GM12864 (cell line): ENCODE measurements at places on chromosomes 1 and 21.

GRCh38 chr1:20124456-20125057, 5.2 kb upstream of the PLA2G2D start:
- DNase-seq = no peak

DNA sequence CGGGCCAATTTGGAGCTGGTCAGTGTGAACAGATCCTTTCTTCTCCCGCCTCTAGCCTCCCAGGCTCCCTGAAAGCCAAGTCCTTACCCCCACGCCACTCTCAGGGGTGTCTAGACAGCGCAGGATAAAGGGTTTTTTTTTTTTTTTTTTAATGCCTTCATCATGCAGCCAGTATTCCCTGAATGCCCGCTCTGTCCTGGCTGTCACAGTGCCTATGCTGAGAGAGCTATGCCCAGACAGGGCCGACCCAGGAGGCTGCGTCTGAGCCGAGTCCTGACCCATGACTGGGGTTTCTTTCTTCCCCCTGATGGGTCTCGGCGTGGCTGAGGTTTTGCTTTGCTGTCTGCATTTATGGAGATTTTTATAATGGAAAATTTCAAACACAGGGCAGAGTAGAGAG, 18.3 kb downstream of the SPSB1 start:
- DNase-seq = no peak

DNA sequence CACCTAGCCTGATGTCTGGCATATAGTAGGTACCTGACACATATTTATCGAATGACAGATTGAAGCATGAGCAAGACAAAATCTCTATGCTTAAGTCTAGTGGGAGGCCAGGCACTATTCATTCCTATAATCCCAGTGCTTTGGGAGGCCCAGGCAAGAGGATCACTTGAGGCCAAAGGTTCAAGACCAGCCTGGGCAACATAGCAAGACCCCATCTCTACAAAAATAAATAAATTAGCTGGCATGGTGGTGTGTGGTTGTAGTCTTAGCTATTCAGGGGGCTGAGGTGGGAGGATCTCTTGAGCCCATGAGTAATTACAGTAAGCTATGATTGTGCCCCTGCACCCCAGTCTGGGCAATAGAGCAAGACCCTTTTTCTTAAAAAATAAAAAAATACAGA, 23.2 kb upstream of the TUT4 start:
- DNase-seq = no peak

DNA sequence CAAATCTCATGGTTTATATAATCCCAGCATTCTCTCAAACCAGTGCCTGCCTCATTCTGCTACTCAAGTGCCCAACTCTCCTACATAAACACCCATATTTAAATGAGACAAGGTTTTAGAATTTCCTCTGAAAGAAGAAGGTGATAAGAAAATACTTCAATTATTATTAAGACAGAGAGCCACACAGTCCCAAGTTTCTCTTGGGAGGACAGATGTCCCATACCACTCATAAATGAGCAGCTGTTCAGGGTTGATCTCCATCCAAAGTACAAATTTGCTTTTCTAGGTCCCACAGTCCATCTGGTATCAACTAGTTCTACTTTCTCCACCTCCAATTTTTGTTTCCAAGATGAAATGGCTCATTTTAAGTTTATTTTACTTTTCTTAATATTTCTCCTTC, 11.3 kb downstream of the DCAF8 start:
- DNase-seq = no peak

DNA sequence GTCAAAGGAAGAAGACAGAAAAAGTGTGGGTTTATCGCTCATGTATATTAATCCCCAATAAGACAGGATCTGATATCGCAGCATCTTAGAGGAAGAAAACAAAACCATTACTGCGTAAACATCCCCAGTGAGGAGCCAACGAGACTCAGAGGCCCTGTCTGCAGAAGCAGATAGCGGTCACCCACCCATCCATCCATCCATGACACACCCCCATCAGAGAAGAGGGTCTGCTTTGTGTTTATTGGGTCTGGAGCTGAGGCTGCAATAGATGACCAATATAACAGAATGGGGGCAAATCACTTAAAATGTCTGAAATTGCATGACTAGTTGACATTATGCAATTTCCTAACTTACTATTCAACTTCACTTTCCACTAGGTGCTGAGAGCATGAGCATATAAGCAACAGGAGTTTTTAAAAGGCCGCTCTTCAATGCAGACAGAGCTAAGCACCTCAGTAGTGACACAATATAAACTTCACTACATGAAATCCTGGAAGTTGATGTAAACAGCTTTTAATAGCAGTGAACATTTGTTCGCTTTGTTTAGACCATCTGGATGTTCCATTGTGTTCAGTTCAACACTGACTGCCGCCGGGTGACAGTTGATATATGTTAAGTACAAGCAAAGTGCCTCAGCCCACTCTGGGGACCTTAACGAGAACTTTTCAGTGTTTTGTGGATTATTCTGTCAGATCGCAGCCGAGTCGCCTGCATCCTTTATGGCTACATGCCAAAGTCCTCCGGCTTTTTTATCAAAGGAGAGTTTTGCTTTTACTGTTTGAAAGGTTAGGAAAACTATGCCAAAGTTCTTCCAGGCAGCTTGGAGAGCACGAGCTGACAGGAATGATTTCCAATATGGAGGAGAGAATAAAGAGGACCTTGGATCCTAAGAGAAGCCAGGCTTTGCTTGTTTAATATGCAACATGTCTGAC, 167.5 kb downstream of the ZNF281 start:
- no peak for DNase-seq

- no peak for DNase-seq
These were observed 175.1 kb downstream of the VPS13D start for GRCh38 chr1:12404918-12405317.

DNA sequence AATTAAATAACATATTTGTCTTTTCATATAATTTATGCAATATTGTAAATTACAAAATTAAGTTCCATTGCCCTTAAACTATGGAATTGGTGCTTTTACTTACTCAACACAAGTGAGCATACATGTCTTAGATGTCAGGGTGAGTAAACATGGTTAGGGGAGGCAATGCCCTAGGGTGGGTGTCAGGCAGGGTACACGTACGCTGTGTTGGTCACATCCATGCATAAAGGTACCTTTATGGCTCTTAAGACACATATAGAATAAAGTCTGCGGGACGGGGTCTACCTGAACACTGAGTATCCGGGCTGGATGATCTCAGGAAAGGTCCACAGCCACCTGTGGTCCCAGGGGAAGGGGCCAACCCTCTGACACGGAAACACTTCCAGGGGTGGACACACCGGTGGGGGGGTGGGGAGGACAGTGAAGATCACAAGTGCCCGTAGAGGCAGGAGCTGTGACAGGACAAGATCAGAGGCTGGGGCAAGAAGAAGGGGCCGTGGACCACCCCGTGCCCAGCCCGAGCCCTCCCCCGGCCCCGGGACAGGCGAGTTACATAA, 720 bp downstream of the LIN9 start:
- DNase-seq = no peak

DNA sequence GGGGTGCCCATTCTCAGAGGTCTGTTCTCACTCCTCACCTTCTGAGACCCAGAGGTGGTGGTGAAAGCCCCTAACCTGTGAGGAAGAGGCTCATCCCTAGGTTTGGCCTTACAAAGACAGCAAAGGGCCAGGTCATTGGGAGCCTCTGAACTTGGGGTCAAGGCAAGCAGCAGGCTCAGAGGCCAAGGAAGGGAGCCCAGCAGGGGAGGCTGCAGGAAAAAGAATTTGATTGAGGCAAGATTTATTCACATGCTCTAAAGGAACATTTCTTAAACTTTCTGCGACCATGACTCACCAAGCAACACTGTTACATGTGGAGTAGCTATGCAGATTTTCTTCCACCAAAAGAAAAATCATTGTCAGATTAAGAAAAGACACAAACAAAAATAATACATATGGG, 132.5 kb upstream of the SYT6 start:
- no peak for DNase-seq
